ENCODE measurements at places on chromosomes 4 and X.

DNA sequence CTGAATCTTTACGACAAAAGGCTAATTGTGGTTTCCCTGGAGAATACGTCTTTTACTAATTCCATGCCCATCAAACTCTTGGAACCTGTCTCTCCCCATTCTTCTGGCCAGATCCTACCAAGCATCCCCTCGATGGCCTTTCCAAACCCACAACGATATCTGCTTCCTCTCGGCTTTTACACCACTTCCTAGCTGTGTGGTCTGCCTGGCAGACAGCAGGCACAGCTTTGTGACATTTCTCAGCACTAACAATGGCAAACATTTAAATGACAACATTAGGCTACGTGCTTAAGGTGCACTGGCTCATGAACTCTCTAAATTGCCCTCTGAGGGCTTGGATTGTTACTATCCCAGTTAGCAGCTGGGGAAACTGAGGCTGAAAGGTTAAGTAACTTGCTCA lies 141.0 kb downstream of the NSUN7 start:
- DNase-seq, result no peak

DNA sequence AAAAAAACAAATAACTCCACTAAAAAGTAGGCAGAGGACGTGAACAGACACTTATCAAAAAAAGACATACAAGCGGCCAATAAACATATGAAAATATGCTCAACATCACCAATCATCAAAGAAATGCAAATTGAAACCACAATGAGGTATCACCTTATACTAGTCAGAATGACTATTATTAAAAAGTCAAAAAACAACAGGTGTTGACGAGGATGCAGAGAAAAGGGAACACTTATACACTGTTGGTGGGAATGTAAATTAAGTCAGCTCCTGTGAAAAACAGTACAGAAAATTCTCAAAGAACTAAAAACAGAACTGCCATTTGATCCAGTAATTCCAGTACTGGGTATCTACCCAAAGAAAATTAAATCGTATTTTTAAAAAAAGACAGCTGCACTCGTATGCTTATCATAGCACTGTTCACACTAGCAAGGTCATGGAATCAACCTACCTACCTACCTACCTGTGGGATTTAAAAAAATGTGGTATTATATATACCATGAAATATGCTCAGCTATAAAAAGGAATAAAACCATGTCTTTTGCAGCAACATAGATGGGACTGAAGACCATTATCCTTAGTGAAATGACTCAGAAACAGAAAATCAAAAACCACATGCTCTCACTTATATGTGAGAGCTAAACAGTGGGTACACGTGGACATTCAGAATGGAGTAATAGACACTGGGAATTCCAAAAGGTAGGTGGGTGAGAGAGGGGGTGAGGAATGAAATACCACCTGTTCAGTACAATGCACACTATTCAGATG lies 24.8 kb upstream of the PTPN13 start:
- DNase-seq, result no peak

DNA sequence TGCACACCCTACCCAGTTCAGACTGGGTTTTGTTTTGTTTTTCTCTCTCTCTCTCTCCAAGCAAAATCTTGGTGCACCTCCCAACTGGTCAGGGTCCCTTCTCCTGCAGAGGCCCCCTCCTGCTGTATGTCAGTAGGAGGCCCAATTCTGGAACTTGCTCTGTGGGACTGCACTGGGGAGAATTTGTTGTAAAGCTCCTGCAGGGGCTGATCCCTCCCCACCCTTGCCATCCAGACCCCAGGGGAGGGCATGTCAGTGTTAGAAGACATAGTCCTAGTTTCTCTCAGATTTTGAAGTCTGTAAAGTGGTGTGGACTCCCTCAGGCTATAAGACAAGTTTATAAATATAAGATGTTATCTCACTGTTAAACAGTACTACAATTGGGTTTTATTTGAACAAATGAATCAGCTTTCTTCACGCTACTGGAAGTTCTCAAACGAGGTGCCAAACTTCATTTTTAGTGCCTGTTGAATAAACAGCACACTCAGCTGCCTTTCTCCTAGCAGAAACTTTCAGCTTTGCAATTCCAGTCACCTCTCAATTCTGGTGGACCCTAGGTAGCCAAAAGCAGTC lies 88.6 kb upstream of the FRMPD3 start:
- DNase-seq, result no peak

DNA sequence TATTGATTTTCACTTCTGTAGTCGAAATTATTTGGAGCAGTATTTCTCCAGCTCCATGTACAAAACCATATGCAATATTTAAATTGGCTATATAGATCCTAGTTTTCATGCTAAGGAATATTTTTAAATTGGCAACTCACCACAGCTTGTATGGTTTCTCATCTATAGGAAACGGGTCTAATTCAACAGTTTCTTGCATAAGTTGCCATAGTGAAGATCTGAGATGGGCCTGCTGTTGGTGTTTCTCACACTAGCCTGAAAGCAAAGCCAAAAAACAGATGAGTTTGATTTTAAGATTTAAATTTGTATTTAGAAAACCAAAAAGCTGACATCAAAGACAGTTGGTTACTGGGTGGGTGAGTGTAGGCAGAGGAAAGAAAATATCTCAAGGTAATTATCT lies 5.5 kb downstream of the MAPK10 start:
- DNase-seq, result no peak

DNA sequence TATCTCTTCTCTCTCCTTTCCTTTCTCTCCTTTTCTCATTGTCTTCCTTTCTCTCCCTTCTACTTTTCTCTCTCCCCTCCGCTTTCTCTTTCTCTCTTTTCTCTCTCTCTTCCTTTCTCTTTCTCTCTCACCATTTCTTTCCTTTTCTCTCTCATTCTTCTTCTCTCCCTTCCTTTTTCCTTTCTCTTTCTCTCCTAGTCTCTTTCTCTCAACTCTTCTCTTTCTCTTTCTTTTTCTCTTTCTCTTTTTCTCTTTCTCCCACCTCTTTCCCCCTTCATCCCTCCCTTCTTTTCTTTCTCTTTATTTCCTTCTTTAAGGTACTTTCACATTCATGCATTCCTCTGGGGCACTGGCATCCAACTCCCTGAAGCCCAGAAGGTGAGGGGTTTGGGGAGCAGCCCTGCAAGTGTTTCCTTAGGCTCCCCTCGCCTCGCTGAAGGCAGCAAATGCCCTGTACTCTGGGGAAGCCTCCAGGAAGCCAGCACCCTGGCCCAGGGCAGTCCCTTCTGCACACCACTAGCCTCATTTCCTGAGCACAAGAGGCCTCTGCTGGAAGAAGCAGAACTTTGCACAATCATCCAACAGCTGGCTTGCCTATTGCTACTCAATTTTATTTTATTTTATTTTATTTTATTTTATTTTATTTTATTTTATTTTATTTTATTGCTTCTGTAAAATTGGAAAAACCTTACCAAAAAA lies 124.2 kb downstream of the NFKB1 start:
- peak; percentile 79 for DNase-seq

- DNase-seq, result no peak
These were observed 199.0 kb downstream of the GPC3 start for GRCh38 chrX:133786382-133786781.

GRCh38 chr4:141132709-141133145 lies 542 bp downstream of the RNF150 start:
- peak; percentile 31 for DNase-seq

GRCh38 chrX:13547671-13548070 lies 21.7 kb upstream of the EGFL6 start:
- no peak for DNase-seq

DNA sequence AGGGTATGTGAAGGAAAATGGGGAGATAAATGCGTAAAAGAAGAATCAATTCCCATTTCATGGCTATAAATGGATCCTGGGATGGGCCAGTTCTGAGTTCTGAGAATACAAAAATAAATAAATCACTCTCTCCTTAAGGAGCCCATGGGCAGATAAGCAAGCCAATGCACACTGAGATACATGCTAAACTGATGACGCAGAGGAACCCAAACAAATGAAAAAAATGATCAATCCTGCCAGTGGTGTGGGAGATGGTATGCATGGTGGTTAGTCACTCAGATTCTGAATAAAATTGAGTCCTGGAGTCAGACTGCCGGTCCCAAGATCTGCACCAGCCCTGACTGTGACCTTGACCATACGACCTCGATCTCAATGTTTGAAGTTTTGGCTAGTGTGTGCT lies 59.7 kb downstream of the NEIL3 start:
- DNase-seq, result no peak

DNA sequence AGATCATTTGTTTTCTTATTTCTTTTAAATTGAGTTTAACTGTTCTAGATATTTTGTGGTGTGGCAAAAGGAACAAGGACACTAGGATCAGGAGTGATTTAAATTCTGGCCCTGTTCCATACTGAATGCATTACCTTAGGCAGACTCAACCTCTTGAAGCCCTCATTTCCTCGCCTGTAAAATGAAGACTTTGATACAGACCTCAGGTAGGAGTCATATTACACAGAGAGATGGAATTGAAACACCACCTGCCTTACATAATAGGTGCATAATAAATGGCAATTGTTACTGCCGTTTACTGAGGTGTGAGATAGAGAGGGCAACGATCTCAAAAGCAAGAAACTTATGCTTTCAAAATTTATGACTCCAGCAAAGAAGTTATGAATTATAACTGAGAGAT lies 28.2 kb upstream of the RASSF6 start:
- DNase-seq, result no peak

DNA sequence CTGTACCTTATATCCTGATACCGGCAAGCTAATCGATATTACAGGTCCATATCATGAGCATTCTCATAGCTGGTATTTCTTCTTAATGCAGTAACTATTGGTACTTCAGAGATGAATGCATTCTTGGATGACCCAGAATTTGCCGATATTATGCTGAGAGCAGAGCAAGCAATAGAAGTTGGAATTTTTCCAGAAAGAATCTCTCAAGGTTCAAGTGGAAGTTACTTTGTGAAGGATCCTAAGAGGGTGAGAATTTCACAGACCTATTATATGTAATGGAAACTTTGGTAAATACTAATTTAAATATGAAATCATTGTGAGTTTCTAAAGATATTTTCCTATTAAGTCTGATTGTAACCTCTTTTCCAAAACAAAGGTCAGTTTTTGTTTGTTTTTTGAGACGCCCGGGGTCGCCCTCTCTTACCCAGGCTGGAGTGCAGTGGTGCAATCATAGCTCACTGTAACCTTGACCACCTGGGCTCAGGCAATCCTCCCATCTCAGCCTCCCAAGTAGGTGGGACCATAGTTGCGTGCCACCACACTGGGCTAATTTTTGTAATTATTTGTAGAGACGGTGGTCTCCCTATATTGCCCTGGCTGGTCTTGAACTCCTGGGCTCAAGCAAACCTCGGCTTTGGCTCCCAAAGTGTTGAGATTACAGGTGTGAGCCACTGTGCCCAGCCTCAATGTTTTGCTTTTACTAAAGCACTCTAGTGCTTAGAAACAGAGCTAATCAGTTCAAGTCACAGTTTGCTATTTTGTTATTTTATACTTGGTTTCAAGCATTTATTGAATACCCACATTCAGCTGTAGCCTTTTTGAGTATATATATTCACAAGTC lies 18.6 kb downstream of the PI4K2B start:
- DNase-seq, result no peak

GRCh38 chr4:3745886-3746656 lies 20.1 kb upstream of the ADRA2C start:
- DNase-seq, result peak; percentile 92

DNA sequence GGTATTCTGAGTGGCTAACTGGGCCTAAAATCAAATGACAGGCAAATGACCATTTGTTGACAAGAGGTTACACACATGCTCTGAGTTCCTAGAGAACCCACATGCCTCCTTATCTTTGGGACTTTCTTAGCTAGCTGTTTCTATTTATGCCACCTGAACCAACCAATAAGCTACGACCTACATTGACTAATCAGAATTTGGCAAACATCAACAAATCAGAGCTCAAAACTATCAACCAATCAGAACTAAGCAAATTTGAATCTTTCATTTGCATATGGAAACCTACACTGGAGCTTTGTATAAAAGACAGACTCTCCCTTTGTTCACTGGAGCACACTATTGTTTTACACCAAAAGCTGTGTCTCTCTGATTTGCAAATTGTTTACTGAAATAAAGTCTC lies 192.0 kb downstream of the CXXC4 start:
- no peak for DNase-seq

- no peak for DNase-seq
These were observed 196.5 kb downstream of the ARHGAP10 start for GRCh38 chr4:147928400-147928799.

- no peak for DNase-seq
These were observed 385.4 kb upstream of the CNKSR2 start for GRCh38 chrX:20988804-20989203.

DNA sequence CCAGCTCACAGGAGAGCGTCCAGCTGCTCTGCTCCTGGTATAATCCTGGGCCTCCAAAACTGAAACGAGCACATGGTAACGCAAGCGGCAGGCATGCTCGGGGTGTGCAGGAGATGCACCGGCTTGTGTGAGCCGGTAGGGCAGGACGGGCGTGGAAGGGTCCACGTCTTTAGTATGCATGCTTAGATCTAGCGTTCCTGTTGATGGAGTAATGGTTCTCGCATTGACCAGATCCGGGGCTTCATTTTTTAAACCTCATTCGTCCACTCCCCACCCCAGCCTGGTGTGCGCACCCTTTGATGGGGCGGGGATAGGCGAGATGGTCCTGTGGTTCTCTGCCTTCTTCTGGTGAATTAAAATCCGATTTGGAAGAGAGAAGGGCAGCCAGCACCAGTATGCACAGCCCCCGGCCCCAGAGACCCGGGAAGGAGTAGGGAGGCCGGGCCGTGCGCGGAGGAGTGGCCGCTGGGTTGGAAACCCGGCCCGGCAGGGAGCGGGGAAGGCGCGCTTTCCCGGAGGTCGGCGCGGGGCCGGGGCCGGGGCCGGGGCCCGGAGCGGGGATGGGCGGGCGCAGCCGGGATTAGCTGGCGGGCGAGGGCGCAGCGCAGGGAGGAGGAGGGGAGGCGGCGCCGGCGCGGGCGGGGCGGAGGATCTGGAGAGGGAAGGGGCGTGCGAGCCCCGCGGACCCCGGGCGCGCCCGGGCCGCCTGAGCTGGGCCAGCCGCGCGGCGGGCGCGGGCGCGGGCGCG lies 39.9 kb downstream of the FAM149A start:
- DNase-seq, result peak; percentile 51

All from SK-MEL-5 (cell line).